ENCODE measurements at places on chromosomes 3 and 15.

GRCh38 chr3:174358252-174358651 is 500.9 kb upstream of the NAALADL2 start:
- DNase-seq, result no peak

- no peak for DNase-seq
Measured at GRCh38 chr15:91216000-91216399, 115.9 kb downstream of the SV2B start.

DNA sequence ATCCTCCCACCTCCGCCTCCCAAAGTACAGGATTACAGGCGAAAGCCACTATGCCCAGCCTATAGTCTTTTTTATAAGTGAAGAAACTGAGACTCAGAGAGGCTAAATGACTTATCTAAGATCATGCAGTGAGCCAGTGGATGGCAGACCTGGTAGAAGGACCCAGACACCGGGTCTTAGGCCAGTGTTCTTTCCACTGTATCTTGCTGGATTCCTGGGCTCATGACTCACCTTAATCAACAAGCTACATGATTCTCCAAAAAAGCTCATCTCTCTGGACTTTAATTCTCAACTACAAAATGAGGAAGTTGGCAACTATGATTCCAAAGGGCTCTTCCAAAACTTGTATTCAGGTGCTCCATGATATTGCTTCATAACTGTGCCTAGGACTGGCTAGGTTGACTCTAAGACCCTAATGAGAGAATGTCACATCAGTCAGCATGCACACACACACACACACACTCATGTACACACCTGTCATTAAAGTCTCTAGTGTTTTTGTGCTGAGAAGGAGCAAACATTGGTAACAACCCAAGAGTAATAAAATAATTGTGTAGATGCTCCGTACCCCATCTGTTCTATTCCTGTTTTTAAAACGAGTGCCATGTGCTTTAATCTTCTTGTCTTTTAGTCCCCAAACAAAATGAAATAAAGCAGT is 89.7 kb upstream of the SLC4A7 start:
- DNase-seq, result no peak

DNA sequence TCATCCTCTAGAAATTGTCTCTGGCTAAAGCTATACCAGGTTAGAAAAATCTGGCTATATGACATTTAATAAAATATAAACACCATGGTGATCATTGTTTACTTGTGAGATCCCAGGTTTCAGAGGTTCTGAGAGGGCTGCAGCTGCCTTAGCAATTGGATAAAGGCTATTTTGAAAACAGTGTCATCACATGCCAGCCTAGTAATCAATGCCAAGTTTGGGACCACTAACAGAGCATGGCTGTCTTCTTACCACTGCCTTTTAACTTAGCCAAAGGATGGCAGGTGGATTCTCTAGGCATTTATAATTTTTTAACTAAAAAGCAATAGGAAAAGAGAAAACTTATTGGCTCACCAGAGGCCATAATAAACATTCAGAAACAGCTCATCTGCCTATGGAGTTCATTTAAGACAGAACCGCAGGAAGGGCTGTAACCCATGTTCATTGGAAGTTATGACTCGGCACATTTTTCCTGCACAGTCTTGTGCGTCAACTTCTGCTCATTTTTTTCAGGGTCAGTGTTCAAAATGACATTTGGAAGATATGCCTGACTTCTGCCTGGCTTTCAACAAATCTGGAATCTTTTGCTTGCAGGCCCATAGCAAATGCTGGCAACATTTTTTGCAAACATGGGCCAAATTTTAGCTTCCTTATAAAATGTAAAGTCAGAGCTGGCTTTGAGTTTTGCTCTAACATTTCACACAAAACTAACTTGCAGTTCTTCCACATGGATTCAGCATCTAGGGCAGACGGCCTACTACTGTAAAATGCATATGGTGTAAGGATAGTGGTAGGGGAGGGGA is 476.0 kb upstream of the TBL1XR1 start:
- DNase-seq, result no peak

GRCh38 chr3:71109241-71109976 is 474.1 kb downstream of the FOXP1 start:
- DNase-seq, result no peak

GRCh38 chr3:123367467-123368154 is 81.3 kb downstream of the ADCY5 start:
- no peak for DNase-seq

DNA sequence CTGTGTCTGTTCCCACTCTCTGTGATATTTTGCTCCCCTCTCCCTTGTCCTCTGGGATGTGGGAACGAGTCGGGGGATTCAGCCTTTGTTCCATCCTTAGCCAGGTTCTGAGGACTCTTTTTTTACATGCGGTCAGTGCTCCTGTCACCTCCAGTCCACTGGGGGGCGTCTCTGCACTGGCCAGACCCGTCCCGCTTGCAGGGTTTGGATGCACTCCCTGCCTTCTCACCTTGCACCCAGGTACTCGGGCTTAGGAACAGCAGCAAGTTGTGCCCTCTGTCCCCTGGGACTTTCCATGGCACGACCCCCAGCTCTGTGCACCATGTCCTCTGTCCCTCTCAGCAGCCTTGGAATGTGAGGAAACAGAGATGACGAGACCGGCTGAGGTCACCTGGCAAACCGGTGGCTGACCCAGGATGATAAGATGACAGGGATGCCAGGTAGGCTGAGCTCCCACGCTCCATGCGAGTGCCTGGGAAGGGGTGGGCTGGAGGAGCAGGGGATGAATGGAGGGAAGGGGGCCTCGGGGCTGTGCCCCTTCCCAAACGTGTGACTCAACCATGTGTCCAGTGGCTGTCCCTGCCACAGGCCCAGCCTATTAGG is 27.3 kb upstream of the FGD5 start:
- DNase-seq, result peak; percentile 58
